Lung (tissue), 17 donors: ENCODE measurements at places on chromosomes 11 and 22.

DNA sequence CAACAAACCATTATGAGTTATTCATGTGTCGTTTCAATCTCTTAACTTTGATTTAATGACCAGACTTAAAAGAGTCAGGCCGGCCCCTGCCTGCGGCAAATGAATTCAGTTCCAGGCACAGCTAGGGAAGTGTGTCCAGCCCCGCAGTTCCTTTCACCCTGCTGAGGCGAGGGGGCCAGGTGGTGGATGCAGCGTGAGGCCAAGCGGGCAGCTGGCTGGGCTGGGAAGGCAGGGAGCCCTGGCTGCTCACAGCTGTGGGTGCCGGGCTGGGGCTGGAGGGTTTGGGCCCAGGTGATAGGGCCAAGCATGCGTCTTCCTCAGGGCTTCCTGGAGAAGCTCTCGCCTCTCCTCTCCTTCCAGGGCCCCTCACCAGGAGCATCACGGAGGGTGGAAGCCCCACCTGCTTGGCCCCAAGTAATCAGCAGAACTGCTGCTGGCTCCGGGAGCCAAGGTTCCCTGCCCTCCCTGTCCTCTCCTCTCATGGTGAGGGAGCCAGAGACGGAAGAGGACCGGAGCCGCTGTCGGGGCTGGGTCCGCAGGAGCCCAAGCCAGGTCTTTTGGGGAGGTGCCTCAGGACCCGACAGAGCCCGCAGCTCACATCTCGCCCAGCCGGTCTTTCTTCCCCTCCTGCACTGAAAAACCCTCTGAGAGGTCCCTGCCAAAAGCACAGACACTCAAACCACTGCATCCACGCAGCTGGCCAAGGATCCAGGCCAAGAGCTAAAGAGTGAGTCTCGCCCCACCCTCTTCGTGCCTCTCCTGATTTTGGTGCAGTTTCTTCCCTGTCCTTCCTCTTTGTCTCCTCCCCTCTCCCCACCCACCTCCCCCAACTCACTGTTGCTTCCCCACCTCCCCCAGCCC lies 97.0 kb downstream of the ST3GAL4 start:
- DNase-seq: peak; percentile 61

DNA sequence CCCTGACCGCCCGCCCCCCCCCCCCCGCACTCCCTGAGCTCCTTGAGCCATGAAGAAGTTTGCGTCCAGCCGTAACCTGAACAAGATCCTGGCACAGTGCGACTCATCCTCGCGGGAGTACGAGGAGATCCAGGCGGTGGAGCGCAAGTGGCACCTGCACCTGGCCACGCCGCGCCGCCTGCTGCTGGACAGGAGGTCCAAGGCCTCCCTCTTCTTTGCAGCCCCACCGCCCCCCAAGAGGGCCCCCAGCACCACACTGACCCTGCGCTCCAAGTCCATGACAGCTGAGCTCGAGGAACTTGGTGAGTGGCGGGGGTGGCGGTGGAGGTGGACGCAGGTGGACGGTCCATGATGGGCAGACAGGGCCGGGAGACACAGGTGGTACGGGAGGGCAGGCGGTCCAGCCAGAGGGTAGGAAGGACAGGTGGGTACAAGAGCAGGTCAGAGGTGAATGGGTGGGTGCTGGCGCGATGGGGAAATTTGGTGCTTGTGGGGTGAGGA lies 32.1 kb upstream of the ACR start:
- no peak for DNase-seq

DNA sequence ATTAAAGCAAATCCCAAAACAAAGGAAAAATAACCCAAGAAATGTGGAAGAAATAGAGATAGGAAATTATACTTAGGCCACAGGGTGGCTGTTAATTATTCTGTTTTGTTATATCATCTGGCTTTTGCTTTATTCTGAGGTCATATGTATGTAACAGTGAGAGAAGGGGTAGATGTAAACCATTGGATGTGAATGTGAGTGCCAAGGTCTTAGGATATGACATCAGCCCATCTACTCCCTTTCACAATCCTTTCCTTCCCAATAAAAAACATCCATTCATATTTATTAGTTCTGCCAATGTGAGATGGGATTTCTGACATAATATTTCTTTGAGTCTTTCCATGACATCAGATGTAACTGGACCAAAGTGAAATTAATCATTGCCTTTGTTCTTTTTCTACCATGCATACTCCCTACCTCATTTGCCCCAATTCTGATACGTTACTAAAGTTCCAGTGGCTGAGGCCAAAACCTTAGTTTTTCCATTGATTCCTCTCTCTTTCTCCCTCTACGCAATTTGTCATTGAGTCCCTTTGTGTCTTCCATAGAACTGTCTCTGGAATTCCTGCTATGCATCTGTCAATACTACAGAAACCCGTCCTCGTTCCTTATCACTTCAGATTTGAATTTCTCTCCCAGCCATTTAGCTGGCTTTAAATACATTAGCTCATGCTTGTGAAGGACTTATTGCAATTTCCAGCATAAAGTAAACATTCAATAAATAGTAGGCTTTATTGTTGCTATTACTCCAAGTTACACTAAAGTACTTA lies 170.3 kb downstream of the ARHGAP42 start:
- no peak for DNase-seq

DNA sequence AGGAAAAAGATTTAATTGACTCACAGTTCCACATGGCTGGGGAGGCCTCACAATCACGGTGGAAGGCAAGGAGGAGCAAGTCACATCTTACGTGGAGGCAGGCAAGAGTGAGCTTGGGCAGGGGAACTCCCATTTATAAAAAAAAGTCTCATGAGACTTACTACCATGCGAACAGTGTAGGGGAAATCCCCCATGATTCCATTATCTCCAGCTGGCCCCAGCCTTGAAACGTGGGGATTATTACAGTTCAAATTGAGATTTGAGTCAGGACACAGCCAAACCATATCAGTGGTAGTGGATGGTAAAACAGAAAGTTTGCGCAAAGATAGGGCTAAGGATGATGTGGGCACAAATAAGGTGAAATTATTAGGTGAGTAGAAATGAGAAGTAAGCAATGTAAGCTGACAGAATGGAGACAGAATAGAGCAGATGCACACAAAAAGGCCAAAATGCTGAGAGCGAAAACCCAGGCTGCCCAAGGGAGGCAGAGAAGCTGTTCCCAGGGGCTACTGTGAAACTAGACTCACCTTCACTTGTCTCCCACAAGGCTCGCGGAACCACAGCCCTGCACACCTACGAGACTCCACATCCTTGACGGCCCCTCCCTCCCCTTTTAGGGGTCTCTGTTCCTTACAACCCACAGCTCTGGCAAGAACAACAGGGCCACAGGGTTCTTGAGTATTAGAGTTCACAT lies 377.6 kb downstream of the CADM1 start:
- no peak for DNase-seq

DNA sequence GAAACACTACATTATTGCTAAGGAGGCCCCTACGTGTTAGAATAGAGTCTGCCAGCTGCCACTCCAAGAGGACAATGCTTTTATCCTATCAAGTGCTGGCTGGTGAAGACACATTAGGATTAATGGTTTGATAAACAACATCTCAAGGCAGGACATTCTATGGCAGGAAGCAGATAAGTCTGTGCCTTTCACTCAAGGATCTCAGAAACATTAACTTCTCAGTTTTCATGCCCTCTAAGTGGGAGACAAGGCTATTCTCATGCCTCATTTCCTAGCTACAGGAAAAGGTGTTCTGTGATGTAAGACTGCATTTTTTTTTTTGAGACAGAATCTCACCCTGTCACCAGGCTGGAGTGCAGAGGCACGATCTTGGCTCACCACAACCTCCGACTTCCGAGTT lies 23.5 kb upstream of the TIMP3 start:
- no peak for DNase-seq

DNA sequence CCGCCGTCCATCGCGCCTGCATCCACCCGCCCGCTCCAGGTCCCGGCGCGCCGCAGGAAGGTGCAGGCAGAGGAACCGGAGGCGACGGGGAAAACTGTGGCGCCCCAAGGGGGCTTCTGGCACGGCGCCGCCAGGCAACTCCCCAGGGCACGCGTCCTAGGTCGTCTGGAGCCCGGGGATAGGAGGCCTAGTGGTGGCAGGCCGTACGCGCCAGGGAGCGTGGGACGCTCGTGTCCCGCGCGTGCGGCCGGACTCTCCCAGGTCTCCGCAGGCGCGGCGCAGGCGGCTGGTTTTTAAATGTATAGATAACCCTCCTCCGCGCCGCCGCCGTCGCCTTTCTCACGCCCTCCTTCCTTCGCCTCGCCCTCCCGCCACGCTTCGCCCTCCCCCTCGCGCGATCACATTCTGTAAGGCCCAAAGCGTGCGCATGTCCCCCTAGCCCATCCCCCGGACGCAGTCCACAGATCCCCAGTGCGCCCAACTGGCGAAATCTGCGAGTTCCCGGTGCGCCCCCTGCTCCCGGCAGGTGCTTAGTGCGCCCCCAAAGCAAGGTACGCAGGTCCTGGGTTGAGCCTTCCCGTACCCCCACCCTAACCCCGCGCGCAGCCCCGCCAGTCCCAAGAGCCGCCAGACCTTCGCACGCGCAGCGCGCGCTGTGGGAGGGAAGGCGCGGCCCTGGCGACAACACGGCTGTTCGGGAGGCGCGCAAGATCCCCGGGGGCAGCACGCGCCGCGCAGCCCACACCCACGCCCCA lies at the start of gene ASCL2:
Gene ASCL2 (minus strand): TSS at position 267 of the 755 bp plus-strand sequence. CDS start 256 bp downstream, at position 11.
- DNase-seq: no peak

GRCh38 chr11:11769782-11770181 lies 72.0 kb upstream of the USP47 start:
- DNase-seq: no peak

DNA sequence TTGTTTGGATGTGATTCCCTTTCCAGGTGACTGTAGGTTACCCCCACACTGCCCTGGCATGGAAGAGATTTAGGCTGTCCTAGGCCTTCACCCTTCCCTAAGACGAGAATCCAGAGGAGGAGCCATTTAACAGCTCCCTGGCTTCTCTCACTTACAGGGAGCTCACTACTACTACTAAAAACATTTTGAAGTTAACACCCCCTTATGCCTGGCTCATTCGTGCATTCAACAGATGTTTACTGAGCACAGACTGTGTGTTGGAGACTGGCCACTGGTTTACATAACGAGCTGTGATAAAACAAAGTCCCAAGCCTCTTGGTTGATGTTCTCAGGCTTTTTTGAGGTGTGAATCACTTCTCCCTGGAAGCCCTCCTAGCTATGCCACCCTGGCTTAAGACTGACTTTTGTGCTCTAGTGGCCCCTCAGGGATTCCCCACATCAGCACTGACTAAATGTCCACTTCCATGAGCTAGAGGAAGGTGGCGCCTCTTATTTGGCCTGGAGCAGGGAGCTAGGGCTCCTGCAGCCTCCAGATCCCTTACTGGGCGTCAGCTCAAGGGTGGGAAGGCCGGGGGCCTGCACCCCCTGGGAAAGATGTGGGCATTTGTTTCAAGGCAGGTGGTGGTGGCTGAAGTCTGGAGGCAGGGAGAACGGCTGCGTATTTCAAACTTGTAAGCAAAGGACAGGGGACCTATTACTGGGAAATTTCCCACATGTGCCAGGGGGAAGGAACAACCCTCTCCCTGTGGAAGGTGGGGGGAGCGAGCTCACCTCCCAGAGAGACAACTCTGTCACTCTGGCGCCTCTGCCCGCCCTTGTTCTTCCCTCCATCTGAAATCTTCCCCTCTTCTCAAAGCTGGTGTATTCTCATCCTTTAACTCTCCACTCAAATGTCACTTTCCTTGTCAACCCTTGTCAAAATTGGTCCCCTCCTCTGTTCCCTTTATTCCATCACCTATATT lies 19.4 kb upstream of the MALAT1 start:
- DNase-seq: peak; percentile 79

- DNase-seq: no peak
Observed at GRCh38 chr22:43331698-43332097, 11.5 kb downstream of the SCUBE1 start.

- peak; percentile 60 for DNase-seq
Observed at GRCh38 chr11:43988040-43988817, 45.8 kb downstream of the C11orf96 start.

DNA sequence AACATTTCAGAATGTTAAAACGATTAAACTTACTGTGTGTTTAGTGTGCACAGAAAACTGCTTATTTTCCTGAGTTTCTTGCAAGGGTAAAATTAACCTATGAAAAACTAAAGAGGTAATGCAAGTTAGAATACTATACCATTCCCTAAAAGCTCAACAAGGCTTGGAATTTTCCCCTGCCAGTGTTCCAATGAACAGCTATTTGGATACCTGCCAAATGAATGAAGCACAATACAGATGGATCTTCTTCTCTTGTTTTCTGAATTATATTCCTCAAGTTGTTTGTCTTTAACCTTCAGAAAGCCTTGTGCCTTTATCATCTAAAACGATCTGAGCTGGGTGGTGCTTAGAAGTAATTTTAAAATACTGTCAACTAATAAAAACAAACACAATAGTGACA lies 204.5 kb downstream of the LRRC4C start:
- DNase-seq: no peak

DNA sequence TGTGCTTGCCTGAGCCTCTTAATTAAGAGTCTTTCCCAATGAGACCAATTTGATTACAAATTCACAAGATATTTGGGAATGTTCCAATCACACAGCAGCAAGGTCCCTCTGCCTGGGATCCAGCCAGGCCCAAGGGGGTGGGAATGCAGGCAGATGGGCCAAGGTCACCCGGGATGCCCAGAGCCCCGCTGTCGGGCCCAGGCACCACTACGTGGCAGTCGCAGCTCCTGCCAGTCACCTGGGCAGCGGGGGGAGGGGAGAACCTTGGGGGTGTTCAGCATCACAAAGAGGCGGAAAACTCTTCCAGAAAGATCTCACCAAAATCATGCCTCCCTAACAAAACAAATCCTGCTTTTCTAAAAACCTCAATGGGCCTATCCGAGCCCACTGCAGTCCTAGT lies 30.9 kb downstream of the PPM1F start:
- no peak for DNase-seq

- peak; percentile 26 for DNase-seq
Observed at GRCh38 chr22:47051441-47052071, 289.1 kb downstream of the TBC1D22A start.

DNA sequence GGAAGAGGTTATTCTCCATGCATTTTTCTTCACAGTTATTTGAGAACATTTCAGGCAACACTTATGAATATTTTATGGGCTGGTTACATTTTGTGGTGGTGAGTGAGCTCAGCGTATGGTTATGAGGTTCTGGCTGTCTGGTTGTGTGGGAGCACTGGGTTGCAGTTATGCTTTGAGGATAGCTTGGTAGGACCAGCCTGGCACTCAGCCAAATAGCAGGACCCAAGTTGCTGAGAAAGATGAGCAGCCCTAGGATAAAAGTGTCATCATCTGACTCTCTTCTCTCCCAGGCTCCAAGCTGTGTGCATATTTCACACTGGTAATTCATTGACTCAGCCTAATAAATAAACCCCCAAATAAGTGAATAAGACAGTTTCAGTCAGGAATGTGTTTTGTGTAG lies 8.1 kb upstream of the SRSF8 start:
- DNase-seq: no peak

DNA sequence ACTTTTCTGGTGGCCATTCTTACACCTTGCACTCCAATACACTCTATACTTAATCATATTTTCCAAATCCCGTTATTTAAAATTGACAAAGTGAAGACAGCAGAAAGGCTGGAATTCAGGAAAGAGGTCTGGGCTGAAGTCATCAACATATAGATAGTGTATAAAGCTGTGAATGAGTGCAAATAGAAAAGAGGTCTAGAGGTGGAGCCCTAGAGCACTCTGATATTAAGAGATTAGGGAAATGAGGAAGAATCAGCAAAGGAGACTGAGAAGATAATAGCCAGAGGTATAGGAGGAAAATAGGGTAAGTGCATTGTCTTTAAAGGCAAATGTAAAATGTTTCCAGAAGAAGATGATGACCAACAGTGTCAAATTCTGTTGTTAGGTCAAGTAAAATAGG lies 7.9 kb downstream of the CTR9 start:
- no peak for DNase-seq

- DNase-seq: peak; percentile 53
Observed at GRCh38 chr11:70067591-70068341, 10.4 kb upstream of the ANO1 start.

- no peak for DNase-seq
Observed at GRCh38 chr22:24753914-24754313, 20.6 kb downstream of the PIWIL3 start.

- DNase-seq: no peak
Observed at GRCh38 chr11:33723238-33723881, 12.9 kb downstream of the CD59 start.
